ENCODE measurements at places on chromosomes 1 and 21.

DNA sequence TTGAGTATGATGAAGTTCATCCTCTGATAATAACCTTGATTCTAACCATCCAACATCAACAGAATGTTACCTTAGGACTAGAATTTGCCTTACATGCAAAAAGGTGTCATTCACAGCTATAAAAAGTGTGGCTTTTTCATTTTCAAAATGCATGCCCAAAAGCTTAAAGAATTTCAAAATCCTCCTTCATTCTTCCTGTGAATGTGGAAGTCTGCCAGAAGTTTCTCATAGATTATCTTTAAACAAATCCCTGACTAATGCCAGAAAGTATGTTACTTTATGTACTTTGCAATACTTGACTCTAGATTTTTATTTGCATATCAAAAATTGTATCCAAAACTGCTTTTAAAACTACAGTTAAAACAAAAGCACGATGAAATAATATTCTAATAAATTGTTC is 270.6 kb upstream of the ZRANB2 start:
- no peak for DNase-seq

GRCh38 chr1:66436378-66437135 is 97.4 kb upstream of the SGIP1 start:
- DNase-seq: no peak

DNA sequence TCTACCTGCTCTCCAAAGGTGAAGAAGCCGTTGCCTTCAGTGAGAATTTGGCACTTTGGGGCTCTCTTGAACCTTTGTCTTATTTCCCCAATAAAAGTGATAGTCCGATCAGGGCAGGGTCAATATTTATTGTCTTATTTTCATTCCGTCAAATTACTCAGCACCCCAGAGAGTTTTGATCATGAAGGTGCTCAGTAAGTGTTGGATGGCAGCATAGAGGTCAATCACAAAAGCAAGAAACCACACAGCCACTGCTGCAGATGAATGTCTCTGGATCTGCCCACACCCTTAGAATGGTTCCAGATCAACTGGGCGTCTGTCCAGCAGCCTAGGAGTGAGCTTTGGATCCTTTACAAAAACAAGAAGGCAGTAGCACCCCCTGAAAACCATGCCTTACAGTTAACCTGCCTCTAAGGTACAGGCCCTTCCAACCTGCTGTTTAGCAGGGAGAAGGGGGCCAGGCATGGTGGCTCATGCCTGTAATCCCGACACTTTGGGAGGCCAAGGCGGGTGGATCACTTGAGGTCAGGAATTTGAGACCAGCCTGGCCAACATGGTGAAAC is 97.3 kb downstream of the PSMG1 start:
- DNase-seq: no peak

- no peak for DNase-seq
These were observed 82.4 kb upstream of the MAGI3 start for GRCh38 chr1:113307771-113308445.

DNA sequence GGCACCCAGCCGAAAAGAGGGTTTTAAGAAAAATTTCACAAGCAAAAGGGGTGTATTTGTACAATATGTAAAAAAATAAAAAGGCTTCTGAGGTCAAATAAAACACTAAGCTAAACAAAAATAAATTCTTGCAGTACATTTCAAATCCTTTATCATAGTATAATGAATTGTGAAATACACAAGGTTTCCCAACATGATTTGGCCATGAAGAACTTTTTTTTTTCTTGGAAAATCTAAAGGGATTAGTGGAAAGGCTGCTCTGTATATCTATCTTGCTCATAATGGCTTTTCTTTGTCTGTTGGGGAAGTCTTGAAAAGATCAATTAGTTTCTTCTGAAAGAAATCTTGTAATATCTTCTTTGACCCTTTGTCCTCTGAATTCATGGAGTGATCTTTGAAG is 593.4 kb downstream of the PLPP3 start:
- no peak for DNase-seq

- no peak for DNase-seq
These were observed 126.7 kb downstream of the NR5A2 start for GRCh38 chr1:200154069-200154767.

- no peak for DNase-seq
These were observed 30.3 kb downstream of the CAPN8 start for GRCh38 chr1:223635236-223635635.

DNA sequence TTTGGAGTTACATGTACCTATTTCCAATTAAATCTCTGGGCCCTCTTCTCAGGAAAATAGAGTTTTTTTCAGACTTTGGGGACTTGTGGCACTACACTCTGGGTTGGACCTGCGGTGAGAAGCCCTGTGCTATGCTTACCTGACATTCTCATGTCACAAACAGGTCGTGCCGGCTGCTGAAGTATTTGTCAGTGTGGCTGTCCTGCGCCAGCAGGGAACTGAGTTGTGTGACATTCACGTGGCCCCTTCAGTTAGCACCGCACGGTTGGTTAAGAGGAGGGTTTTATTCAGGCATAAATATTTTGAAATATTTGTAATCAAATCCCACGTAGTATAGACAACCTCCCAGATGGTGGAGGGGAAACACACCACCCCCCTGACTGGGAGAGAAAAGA is 6.3 kb upstream of the COL6A2 start:
- no peak for DNase-seq

- no peak for DNase-seq
These were observed 21.2 kb downstream of the ALDH4A1 start for GRCh38 chr1:18881164-18881563.

DNA sequence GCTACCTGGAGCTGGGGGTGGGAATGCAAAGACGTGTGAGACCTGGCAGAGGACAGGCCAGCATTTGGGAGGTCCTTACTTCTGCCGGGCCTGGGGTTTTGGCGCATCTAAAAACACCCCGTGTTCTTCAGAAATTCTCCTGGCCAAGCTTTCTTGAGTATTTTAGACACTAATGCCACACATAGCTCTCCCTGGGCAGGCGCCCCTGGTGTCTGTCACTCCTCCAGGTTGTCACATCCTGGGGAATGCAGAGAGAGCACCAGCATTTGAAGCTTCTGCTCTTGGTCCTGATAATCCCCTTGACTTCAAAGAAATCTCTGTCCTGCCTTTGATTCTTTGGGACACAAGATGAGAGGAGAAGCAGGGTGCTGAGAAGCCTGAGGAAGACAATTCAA is 6.0 kb downstream of the CAPN9 start:
- no peak for DNase-seq

- DNase-seq: no peak
These were observed 2.5 kb upstream of the CERS2 start for GRCh38 chr1:150976879-150977694.

DNA sequence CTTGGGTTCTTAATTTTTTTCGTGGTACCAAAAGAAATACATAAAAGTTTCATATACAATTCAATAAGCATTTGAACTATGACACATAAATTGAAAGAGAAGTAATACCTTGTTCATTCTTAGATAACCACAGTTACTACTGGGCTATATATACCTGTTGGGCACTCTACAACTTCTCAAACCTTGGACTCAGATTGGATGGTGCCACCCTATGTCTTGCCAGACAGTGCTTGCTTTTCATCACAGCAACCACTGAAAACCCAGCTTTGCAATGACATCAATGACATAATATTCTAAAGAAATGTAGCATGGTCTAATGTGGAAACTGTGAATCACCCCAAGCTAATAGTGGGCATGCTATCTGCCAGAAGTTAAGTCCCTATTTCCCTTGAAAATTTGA is 62.8 kb upstream of the DPH5 start:
- DNase-seq: no peak

DNA sequence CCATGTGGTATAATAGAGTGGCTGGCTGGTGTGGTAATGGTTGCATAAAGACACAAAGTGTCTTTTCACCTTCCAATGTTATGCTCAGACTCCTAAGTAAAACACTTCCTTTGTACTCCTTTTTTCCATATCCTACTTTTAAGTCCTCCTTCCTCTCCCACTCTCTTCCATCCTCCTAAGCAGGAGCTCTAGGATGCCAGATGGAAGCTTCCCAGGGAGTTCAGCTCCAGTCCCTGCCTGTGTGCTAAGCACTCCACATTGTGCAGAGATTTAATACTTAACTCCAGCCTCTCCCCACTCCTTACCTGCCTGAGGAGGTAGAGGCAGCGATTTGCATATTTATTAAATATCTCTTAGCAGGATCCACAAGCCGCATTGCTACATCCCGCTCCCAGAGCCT is 60.5 kb upstream of the IGSF21 start:
- no peak for DNase-seq

All from left renal cortex interstitium (tissue), 4 donors.